Stimulated activated CD4-positive, alpha-beta T cell treated with anti-CD3 and anti-CD28 coated beads, TNF-alpha, amount 100 ng/mL, for 48 hours (primary cell): ENCODE measurements at places on chromosomes 11 and 22.

DNA sequence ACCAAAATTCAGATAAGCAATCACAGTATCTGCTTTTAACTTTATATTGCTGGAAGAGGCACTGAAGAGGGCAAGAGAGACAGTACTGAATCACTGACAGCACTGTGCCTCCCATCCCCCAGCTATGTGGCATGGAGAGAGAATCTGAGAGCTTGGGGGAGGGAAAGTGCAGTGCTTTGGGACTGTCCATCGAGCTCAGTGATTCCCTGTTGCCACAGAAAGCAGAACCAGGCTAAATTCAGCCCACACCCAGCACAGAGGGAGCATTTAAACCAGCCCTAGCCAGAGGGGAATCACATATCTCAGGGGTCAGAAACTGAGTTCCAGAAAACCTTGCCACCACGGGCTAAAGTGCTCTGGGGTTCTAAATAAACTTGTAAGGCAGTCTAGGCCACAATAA lies 44.3 kb downstream of the KCNQ1 start:
- DNase-seq: no peak

GRCh38 chr11:45931739-45932138 lies 9.3 kb downstream of the LARGE2 start:
- no peak for DNase-seq

DNA sequence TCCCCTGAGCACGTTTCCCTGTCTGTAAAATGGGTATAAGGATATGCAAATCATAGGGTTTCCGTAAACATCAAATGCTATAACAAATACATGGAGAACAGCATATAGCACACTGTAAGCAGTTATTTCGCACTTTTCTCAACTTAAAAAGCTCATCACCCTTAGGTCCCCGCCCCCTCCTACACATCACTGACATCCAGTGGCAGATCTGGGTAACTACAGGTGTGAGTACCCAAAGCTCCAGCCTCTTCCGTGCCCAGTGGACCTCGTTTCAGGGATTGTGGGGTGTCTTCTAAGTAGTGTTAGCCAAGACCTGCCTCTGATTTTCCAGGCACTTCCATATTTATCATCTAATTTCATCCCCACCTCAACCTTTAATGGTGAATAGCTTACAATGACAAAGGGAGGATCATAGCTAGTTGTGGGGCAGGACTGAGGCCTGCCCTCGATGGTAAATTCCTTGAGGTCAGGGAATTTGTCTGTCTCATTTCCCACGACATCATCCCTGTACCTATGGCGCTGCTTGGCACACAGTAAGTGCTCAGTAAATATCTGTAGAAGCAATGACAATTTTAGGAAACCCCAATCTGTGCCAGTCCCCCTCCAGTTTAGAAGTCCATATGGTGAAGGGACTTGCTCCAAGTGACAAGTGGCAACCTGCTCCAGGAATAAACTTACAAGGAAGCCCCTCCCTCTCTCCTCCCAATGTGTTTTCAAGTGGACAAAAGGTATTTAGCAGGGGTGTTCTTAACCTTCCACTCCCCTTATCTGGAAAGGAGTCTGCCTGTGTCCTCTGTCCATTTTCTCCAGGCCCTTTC lies 340.5 kb downstream of the TENM4 start:
- DNase-seq: peak; percentile 3

DNA sequence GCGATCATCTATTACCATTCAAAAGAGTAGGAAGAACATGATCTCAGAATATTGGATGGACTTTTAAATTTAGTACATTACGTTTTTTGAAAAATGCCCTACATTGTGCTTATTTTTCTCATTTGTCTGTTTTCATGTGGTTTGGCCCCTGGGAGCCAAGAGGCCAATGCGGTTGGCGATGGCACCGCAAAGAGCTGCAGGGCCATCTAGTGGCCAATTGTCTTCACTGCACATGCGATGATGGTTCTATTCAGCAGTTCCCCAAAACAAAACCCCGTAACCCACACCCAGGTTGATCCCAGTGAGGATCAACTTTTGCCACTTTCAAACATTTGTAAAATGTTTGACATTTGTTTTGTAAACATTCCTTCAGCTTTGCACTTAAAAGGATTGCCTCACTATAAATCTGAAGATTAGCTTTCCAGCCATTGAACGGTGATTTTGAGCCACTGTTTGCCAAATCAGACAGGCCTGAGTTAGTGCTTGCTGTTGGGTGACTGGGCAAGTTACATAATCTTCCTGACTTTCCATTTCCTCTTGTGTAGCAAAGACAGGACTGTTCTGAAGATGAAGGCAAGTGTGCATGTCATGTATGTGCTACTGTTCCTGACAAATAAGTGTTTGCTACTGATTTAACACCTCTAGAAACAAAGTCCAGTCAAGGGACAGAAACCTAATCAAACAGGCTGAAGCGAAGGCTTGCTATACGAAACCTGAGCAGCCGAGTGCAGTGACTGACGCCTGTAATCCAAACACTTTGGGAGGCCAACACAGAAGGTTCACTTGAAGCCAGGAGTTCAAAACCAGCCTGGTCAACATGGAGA lies 29.2 kb upstream of the XBP1 start:
- peak; percentile 62 for DNase-seq

DNA sequence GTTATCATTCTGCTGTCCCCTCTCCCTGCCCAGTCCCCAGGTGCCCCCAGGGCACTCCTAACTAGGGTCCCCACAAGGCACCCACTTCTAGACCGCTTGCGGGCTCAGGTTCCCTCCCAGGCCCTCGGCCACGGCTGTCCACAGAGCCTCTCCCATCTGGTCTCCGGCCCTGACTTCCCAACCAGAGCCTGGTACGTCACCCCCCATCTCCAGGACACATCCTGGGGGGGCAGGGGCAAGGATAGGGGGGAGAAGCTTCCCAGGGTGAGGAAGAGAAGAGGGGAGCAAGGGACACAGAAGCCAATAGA lies 457 bp downstream of the SSTR3 start:
- DNase-seq: no peak

GRCh38 chr22:21635771-21636510 lies 3.4 kb downstream of the CCDC116 start:
- DNase-seq: no peak

- DNase-seq: no peak
Observed at GRCh38 chr11:113420808-113421207, 33.2 kb downstream of the ANKK1 start.

- DNase-seq: peak; percentile 91
Observed at GRCh38 chr11:133956650-133957633, at the start of gene IGSF9B. Gene IGSF9B (minus strand): TSS chr11:133956968. CDS start chr11:133956754, 214 bp downstream.

DNA sequence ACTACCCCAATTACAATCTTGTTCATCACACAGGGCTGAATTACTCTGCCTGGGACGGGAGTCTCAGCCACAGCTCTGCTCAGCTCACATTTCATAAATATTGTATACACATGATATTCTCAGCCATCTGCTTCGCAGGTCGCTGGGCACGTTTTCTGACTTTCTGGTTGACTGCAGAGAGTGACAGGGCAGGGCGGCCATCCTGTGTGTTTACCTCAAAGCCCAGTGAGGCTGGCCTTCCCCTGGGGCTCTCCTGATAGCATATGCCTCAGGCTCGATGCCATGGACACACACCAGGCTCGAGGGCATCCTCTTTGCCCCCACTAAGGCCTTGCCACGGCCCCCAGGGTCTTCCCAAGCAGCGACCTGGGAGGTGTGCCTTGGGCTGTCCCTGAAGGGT lies 345.0 kb downstream of the CADM1 start:
- no peak for DNase-seq

- DNase-seq: no peak
Observed at GRCh38 chr22:20395907-20396287, 1.9 kb downstream of the ZNF74 start.

- DNase-seq: no peak
Observed at GRCh38 chr11:124278261-124278660, 22.1 kb downstream of the OR8G5 start.

GRCh38 chr22:26995235-26995634 lies 337.8 kb downstream of the MIAT start:
- DNase-seq: no peak

DNA sequence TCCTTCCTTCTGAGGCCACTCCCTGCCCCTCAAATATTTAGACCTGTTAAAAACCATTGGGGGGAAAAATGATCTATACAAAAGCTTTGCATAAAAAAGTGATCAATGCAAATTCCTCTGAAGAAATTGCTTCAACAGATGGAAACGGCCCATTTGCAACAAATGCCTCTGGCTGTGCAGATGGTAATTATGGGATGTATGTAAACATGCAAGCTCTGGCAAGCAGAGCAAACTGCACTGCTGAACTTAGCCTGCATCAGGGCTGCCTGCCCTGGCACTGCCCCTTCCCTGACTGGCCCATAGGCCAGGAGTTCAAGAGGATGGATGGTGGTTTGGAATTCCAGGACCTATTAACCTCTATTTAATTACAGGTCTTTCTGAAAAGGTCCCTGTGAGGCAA lies 388.7 kb downstream of the MIAT start:
- no peak for DNase-seq
